NCI-H774 (cell line): ENCODE measurements at places on chromosomes 4 and X.
A peak's percentile ranks its signal among the peaks of the same experiment; 100 is the strongest.

- DNase-seq: no peak
These were observed 216.0 kb downstream of the GRID2 start for GRCh38 chr4:92519727-92520126.

DNA sequence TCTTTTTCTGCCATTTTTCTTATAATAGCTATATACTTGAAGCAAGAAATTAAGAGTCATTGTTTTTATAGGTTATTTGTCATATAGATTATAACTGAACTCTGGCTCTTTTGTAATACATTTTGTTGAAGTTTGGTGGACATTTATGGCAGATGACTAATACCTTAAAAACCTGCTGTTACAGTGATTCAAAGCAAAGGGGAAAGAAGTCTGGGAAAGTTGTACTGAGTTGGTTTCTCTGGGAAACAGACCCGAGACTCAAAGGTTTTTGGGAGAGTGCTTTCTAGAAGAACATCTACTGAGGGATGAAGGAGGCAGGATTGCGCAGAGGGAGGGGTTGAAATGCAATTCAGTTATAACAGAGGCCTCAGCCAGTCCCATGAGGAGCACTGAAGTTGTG is 35.9 kb downstream of the NAP1L5 start:
- DNase-seq: no peak

DNA sequence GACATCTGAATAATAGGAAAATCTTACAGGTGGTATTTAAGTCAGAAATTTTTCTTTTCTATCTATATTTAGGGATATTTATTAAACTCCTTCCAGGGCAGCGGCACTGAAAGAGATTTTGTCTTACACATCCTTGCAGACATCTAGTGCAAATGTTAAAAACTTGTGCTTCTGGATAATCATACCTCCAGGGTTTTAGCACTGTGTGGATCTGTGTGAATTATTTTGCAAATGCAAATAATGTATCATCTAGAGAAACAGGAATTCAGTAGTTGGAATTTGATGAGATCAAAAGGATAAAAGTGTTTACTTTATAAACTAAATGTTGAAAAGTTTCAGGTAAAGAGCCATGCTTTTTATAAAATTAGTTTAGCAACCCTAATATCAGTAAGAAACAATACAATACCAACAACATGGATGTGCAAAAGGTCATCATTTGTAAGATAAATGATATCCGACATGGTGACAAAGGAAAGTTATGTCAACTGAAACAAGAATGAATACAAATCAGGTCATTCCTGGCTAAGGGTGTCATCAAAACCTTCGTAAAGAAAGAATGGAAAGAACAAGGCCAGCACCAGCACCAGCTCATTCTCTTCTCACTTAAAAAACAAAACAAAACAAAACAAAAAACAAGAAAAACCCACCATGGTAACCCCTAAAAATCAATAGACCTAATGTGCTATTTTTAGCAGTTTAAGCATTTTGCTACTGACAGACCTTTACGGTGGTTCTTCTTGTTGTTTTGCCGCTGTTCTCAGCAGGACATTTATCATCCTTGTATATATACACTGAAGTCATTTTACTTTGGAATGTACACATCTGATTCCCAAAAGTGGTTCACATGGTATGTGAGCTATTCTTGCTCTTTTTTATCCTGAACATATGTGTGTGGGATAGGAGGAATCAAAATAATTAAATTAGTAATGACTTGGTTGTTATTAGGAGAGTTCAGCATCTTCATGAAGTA is 219.7 kb upstream of the NDST3 start:
- no peak for DNase-seq

DNA sequence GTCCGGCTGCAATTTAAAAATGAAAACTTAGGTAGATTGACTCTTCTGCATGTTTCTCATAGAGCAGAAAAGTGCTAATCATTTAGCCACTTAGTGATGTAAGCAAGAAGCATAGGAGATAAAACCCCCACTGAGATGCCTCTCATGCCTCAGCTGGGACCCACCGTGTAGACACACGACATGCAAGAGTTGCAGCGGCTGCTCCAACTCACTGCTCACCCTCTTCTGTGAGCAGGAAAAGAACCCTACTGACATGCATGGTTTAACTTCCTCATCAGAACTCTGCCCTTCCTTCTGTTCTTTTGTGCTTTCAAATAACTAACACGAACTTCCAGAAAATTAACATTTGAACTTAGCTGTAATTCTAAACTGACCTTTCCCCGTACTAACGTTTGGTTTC is 41.0 kb downstream of the MAP7D3 start:
- DNase-seq: no peak

- no peak for DNase-seq
These were observed 30.7 kb downstream of the SHISA3 start for GRCh38 chr4:42428036-42428435.

- no peak for DNase-seq
These were observed 66.9 kb downstream of the TAB3 start for GRCh38 chrX:30822068-30822681.

DNA sequence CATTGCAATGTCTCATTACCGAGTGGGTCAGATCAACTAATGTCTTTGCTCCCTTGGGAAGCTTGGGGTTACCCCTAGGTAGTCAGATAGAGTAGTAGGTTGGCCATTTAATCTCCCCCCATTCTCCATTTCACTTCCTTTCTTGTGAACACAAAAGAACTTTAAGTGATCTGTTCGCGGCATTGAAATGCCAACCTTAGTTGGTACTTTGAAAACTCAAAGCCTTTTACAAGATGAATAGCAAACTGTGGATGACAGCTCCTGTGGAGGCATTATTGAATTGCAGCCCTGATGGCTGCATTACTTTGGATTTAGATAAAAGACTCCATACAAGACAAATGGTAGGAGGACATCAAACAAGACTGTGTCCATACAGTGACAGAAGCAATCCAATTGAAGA is 469.1 kb downstream of the GBA3 start:
- DNase-seq: no peak

- no peak for DNase-seq
These were observed 9.7 kb upstream of the PPARGC1A start for GRCh38 chr4:23899565-23899964.

GRCh38 chrX:103151799-103152198 is 58.9 kb upstream of the NXF3 start:
- no peak for DNase-seq

DNA sequence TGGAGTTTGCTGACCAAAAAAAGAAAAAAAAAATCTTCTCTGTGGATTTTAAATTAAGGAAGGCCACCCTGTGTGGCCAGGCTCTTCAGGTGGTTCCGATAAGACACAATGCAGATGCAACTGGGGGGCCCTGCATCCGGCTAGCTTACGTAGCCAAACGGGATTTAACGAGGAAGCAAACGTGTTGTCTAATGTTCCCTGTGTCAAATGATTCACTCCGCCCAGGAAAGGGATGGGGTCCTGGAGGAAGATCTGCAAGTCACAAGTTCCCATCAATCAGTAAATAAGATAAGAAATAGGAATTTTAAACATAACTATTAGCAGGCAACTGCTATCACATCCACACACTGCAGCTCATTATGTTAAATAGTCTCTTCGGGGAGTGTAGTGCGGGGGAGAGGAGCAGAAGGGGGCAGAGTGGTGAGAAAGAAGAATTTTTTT is 216.4 kb upstream of the GYPA start:
- no peak for DNase-seq

GRCh38 chr4:113950207-113950606 is 29.2 kb downstream of the ARSJ start:
- DNase-seq: no peak

- DNase-seq: no peak
These were observed 103.9 kb upstream of the RAB40AL start for GRCh38 chrX:102833136-102833535.

DNA sequence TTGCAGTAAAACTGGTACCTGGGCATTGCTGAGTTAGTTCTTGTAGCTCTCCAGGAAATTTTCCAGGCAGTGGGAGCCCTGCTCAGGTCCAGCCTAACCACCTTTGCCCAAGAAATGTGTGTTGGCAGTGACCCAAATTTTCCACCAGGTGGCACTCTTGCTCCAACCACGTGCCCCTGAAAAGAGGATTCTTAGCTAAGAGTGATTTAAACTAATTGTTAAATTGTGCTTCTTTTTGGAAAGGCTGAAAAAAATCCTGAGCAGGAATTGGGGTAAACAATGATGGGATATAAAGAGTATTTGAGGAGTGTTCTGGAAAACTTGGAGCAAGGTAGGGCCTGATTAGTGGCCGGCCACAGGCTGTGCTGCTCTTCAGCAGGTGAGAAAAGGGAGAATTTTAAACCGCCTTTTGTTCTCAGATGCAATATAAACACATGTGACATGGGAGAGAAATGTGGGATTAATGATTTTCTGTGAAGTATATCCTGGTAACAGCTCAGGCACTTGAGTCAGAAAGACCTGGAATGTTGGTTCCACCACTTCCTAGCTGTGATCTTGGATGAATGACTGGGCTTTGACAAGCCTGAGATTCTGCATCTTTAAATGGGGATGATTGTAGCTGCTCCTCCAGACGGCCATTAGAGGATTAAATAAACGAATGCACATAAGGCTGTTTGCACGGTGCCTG is 219.6 kb downstream of the PTTG2 start:
- DNase-seq: peak; percentile 44
